Occipital lobe (tissue), 3 donors: ENCODE measurements at places on chromosomes 5 and 9. TPM values are rescaled to one million over a fixed set of nuclear protein-coding genes. Genes with fewer than 3 reads are reported as not detected.

ZNF366 gene
- total RNA-seq = 0.94 TPM

C9 gene
- total RNA-seq = not detected

SLC35D2 gene
- total RNA-seq = 2.2 TPM

PITX1 gene
- not detected for total RNA-seq

P4HA2 gene
- total RNA-seq = 15.3 TPM

ABO gene
- total RNA-seq = under 0.01 TPM

COL15A1 gene
- 12.5 TPM for total RNA-seq

HAVCR1 gene
- total RNA-seq = 0.31 TPM

LARP1 gene
- total RNA-seq = 37.4 TPM
